ENCODE measurements at places on chromosomes 7 and 10.
A peak's percentile ranks its signal among the peaks of the same experiment; 100 is the strongest.

GRCh38 chr7:100166317-100166940, 2.0 kb downstream of the GAL3ST4 start:
- DNase-seq, result no peak

DNA sequence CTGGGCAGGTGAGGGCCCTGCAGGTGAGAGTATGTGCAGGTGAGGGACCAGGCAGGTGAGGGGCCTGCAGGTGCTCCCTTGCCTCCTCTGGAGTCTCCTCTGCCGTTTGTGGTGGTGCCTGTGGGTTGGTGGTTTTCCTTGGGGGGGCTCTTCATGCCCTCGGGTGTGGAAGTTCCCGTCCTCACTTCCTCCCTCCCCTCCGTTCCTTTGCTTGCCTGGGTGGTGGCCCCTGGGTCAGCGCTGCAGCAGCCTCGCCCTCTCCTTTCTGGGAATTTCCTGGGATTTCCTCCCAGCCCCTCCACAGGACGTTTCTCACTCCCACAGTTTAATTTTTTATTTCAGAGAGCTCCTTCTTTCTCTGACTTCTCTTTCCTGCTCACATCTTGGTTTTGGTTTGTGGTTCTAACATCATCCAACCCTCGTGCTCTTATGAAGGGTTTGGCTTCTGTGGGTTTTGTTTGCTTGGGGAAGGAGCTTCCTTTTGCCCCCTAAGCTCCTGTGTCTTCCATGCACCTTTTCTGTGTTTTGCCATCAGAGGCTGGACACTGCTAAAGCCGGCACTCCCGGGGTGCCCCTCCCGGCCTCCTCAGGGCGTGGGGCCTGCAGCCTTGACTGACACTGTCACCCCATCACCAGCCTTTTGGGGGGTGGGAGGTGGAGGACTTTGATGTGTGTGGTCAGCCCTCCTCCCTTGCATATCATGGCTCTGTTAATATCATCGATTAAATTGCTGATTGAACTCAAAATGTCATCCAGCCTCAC, 29.2 kb upstream of the ADGRA1 start:
- no peak for DNase-seq

DNA sequence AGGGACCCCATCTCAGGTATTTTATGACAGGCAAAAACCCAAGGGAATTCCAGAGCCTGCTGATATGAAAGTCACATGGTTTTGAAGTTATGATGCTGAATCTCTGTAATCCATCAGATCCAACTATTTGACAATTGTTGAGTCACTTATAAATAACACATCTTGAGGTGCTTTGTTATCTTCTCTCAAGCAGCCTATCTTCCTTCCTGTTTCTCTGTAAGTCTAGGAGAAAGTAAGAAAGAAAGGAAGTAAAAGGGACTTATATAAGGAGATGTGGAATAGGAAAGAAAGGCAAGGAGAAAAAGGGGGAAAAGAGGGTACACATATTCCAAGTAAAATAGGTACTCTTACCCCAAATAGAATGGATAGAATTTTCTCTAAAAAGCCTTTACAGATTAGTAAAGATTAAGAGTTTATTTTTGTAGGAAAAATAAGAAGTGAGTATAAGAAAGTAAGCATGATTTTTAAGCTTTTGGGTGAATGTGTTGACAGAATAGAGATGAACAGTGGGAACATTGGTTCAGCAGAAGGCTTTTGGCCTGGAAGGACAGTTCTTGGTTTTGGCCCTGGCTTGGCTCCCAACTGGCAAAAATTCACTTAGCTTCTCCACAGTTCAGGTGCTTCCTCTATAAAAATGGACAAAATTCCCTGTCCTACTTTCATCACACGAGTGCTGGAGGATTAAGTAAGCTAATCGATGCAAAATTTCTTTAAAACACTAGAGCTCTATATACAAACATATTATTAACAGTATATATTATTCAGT, 39.6 kb upstream of the ANK3 start:
- no peak for DNase-seq

GRCh38 chr7:47604496-47604890, 22.6 kb upstream of the TNS3 start:
- no peak for DNase-seq

- DNase-seq, result no peak
These were observed 351.1 kb downstream of the GATA3 start for GRCh38 chr10:8405596-8405995.

- no peak for DNase-seq
These were observed 301.2 kb downstream of the FGFR2 start for GRCh38 chr10:121296881-121297585.

DNA sequence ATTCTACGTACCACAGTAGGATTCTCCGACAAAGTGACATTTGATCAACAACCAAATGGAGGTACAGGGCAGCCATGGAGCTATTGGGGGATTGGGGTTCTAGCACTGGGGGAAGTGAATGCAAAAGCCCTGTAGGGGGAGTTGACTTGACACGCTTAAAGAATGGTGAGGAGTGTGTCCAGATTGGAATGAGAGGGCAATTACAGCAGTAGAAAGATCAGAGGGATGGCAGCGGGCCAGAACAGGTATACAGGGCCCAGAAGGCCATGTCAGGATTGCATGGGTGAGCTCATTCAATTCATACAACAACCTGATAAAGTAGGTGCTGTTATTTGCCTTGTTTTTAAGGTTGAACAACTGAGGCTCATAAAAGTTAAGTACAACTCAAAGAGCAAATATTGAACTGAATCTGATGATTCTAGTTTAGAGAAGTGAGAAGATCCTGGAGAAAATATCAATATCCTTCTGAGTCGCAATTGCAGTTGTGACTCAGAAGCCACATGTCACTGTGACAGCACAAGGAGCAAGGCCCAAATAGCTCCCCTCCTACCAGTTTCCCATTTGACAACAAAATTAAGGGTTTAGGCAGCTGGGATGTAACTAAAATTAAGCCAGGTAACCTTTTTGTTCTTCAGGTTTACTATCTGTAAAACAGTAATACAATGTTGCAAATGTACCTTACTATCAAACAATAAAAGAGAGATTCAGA, 28.0 kb upstream of the CTTNBP2 start:
- no peak for DNase-seq

DNA sequence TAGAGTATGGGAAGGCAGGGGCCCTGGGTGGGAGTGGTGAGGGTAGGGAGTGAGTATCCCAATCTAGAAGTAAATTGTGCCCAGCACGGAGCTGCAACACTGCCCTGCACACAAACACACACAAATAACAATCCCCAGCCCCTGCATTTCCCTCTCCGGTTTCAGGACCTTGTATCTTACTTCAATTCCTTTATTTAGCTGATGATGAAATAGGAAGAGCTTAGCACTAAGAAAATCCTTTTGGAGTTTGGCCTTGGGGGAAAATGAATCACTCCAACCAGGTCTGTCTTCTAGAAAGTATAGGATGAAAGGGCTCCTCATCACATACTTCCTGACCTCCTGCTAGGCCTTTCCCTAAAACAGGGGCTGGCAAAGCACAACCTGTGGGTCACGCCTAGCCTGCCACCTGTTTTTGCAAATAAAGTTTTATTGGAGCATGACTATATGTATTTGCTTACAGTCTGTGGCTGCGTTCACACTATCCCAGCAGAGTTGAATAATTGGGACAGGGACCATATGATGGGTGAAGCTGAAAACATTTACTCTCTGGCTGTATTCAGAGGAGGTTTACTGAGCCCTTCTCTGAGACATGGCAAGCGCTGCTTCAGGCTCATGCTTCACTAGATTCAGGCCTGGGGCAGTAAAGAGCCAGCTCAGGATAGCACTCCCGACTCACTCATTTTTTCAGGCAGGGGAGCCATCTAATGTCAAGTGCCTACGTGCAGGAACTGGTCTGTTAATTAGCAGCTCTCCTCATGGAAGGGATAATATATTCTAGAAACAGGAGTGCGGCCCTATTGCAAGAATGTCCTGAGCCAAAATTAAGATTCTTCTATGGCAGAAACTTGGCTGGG, 111.0 kb downstream of the EGFR start:
- DNase-seq, result peak; percentile 79

GRCh38 chr7:106938803-106939202, 73.7 kb downstream of the PIK3CG start:
- DNase-seq, result no peak

DNA sequence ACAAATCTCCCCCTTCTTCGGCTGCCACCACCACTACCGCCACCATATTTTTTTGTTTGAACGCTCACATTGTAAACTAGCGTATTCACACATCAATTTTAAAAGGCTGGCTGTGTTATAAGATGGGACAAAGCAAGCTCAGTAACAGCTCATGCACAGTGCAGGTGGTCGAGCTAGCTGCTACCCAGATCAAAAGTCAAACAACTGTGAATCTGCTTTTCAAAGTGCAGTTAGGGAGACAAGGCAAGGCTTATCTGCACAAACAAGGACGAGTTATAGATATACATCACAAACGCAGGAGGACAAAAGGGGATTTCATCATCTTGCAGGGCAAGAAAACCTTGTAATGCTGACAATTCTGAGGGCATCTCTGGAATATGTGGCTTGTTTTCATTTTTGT, 231.6 kb downstream of the VTI1A start:
- DNase-seq, result no peak

- DNase-seq, result no peak
These were observed 6.2 kb downstream of the STEAP4 start for GRCh38 chr7:88300401-88300945.

GRCh38 chr10:86992456-86992855, 24.2 kb downstream of the ADIRF start:
- peak; percentile 50 for DNase-seq

- no peak for DNase-seq
These were observed 4.7 kb downstream of the ADARB2 start for GRCh38 chr10:1732564-1732996.

DNA sequence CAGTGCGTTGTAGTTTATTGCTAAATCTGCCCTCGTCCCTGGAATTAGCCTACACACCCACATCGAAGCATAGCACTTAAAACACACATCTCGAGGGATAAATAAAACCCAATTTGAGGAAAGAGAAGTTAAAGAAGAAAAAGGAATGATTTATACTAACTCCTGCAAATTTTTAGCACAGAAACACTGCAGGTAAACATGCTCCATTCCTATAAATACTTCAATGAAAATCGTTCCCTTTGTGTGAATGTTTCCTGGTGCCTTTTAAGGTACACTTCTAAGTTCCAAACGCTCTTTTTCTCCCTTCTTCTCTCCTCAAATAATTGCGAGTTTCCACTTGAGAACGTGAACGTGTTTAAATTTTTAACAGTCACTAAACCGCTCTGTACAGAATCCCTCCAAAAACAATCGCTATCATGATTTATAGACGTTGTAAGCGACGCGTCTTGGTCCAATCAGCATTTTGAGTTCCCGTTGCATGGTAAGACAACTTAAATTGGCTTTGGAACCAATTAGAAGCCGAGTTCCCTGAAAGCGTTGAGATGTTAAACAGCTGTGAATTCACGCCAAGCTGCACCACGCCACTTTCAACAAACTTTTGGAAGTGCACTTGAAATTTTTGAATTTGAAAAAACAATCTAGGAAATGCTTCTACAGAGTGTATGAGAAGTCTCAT, 12.5 kb upstream of the EBLN1 start:
- DNase-seq, result peak; percentile 84

DNA sequence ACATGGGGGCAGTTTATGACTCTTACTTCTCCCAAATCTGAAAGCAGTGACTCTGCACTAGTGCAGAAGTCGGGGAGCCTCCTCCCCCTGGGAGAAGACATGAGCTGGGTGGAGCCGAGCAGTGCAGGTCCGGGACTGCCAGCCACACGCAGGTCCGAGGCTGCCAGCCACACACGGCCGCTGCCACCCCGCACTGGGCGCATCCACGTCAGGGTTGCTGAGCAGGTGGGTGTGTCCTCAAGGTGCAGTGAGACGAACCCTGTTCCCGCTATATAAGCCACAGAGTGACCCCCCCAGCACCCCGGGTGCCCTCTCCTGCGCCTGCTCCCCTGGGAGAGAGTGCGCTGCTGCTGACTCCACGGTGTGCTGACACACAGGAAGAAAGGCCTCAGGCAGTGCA, 430.2 kb downstream of the PTPRN2 start:
- DNase-seq, result no peak

- no peak for DNase-seq
These were observed 76.9 kb upstream of the LRRC4 start for GRCh38 chr7:128108129-128108528.

- no peak for DNase-seq
These were observed 13.1 kb downstream of the BLVRA start for GRCh38 chr7:43771573-43771972.

DNA sequence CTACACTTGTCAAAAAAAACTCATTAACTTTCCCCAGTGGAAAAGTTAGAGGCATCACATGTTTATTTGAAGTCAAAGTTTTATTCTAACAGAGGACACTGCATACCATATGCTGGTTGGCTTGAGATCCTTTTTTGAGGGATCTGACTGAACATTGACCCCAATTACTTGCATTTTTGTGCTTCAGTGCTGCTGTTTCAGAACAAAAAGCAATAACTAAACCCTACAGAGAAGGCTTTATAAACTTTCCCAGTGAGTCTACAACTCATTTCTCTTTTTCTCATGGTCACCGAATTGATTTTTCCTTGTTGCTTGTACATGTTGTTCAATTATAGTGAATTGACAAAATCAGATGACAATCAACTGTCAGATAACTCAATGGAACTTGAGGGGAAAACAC, 69.3 kb upstream of the PHYHIPL start:
- peak; percentile 9 for DNase-seq

- no peak for DNase-seq
These were observed at the start of gene BTBD16 for GRCh38 chr10:122271076-122271475. BTBD16 (plus strand) TSS chr10:122271296; CDS start chr10:122275082, 3,786 bp downstream.

DNA sequence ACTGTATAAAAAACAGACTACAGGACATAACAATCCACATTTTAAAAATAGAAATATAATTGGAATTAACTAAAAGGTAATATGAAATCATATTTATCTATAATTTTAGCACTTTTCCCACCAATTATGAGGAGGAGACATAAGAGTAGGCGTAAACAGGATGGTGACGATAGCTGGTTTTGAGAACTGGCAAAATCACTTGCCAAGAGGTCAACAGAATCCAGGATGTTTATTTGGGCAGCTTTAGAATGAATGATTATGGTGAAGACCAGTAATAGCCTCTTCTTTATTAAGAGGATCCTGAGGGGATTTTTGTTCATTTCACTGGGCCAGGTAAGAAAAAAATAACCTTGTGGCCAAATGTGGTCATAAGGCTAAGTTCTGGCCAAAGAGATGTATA, 67.2 kb downstream of the TPK1 start:
- DNase-seq, result no peak

GRCh38 chr10:95289003-95289920, 1.5 kb downstream of the PDLIM1 start:
- peak; percentile 22 for DNase-seq

DNA sequence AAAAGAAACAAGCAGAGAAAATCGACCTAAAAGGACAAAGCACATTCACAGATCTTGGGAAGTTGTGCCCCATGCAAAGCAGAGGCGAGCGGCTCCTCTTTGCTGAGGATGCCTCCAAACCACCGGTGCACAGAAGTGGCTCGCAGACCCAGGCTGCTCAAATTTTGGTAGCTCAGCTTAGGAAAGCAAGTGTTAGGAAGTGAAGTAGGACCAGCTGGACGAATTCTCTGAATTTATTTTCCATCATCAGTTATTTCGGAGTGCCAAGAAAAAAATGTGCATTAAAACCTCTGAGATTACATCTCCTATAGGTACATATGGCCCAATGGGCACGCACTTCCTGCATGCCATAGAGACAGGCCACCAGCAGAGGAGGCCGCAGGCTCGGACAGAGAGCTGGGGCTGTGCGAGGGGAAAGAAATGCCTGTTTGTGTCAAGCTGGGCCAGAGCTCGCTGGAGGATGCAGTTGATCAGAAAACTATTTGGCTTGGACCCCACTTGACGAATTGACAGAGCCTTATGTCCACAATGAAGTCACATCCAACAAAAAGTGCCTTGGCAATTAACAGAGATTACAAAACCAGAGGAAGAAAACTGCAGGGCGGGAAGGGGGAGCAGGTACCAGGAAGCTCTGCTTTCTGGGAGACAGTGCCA, 122.3 kb upstream of the LYZL2 start:
- peak; percentile 94 for DNase-seq

GRCh38 chr10:23975431-23975830, 233.5 kb upstream of the KIAA1217 start:
- DNase-seq, result no peak
